ENCODE measurements at places on chromosomes 13 and 19. TPM values are rescaled to one million over a fixed set of nuclear protein-coding genes. Genes with fewer than 3 reads are reported as not detected.

FFAR2 gene
- not detected for total RNA-seq

MTUS2 gene
- total RNA-seq = under 0.01 TPM

GPR12 gene
- total RNA-seq = not detected

MTIF3 gene
- 50.2 TPM for total RNA-seq

GNG8 gene
- total RNA-seq = not detected

SKA3 gene
- total RNA-seq = 4.6 TPM

ACTMAP gene
- 1.0 TPM for total RNA-seq
